Cardiac atrium fibroblast (primary cell): ENCODE measurements at places on chromosomes 13 and 19. TPM values are rescaled to one million over a fixed set of nuclear protein-coding genes. Genes with fewer than 3 reads are reported as not detected.

ENOX1 gene
- total RNA-seq: 1.8 and 6.5 TPM in 2 replicates

KIR2DL4 gene
- not detected in 2 replicates for total RNA-seq

GSX1 gene
- not detected in 2 replicates for total RNA-seq

ZNF569 gene
- total RNA-seq: 2.8 and 3.1 TPM in 2 replicates

CD33 gene
- total RNA-seq: not detected in 2 replicates
